Heart right ventricle (tissue), 16 donors: ENCODE measurements at places on chromosomes 3 and 15. TPM values are rescaled to one million over a fixed set of nuclear protein-coding genes. Genes with fewer than 3 reads are reported as not detected.

PPP1R14D gene
- not detected for total RNA-seq

ICE2 gene
- 23.2 TPM for total RNA-seq

APOD gene
- total RNA-seq: 91.9 TPM

CD80 gene
- total RNA-seq: not detected

IGSF11 gene
- 1.00 TPM for total RNA-seq
